ENCODE measurements at places on chromosomes 1 and 21.

- DNase-seq: no peak
Measured at GRCh38 chr1:38778051-38778450, 81.5 kb downstream of the RRAGC start.

DNA sequence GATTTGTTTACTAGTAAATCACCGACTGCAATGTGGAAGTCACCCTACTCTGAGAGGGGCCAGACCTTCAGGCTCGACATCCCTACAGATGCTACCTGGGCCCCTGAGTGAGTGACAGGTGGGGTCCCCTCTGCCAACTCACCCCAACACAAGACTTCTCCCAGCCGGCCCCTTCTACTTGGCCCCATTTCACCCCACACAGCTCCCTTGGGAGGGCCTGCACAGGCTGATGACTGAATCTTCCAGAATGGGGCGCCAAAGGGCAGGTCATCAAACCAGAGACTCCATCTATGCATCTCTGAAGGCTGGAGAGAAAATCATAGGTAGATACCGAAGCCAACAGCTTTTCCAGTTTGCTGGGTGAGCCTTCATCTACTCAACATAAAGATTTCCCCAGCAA is 9.4 kb upstream of the S100A8 start:
- no peak for DNase-seq

GRCh38 chr1:8818325-8818775 is 910 bp upstream of the RERE start:
- peak; percentile 37 for DNase-seq

DNA sequence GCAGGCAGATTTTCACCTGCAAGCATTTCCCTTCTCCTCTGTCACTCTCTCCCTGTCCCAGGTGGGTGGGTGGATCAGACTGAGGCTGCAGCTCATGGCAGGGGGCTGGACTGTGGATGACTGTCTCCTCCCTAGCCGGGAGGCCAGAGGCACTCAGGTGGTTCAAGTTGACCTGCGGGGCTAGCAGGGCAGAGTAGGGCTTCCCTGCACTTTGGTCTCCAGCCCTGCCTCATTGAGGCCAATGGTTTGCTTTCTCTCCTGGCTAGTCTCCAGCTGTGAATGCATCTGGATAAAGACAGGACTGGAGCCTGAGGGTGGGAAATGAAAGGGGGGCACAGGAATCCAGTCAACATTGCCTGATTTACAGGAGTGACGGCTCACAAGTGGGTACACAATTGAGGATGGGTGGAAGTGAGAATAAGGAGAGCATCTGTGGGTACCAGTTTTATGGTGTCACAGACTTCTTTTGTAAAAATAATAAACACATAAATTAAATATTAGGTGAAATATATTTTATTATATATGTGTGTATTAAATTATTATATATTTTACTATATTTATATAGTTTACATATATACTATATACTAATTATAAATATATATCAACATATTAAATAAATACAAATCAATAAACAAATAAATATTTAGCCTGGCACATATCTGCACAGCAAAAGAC is 25.6 kb downstream of the RUNX1 start:
- DNase-seq: no peak

DNA sequence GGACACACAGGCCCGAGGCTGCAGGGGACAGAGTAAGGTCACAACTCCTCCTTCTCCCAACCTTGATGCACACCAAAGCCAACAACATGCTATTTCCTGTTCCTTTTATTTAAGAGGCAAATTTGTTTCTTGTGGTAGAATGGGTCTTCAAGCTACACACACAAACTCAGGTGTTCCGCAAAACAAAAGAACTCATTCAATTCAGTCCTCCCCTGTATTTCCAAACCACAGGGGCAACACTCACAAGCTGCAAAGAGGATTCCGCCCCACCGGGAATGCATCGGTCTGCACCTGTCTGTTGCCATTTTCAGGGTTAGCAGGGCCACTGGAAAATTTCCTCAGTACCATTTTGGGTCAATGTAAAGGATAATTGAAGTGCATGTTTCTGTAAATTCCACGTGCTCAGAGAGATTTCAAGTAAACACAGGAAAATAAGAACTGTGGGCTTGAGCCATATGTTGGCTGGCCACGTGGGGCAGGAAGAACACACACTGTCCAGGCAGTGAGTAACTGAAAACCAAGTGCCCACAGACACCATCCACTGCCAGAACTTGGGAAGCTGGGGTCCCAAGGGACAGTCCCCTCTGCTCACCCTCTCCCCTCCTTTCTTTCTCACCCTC is 145.2 kb upstream of the ERG start:
- no peak for DNase-seq

- DNase-seq: no peak
Measured at GRCh38 chr1:62800281-62800680, 16.3 kb downstream of the ATG4C start.

DNA sequence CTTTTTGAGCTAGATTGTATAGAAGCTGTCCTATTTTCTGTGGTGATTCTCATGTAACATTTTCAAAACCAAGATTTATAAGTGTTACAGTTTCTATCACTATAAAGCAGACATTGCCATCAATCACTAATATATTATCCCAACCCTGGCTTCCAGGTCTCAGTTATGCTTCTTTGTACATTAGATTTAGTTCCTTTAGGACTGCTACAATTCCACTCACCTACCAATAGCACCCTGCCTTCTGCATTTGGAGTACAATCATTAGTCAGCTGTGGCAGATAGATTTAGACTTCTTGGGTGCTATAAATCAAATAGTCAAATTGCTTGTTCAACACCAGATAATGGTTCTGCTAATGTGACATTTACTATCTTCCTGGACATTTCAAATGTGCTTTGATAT is 281.6 kb downstream of the BRINP3 start:
- no peak for DNase-seq

GRCh38 chr1:37085393-37085792 is 51.1 kb upstream of the GRIK3 start:
- DNase-seq: no peak

DNA sequence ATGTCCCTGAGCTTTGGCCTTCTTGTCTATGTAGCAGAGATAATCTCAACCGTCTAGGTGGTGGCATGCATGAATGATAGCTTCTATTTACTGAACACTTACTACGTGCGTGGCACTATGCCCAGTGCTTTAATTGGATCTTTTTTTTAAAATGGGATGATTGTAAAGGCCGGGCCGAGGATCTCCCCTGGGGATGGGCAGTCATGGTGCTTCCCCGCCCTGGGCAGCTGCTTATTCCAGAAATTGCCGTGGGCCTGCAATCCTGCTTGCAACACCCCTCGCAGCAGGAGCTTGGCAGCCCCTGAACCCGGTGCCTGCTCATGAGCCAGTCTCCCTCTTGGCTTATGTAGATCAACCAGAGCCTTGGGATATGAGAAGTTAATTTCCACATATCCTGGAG is 360.7 kb downstream of the CAMTA1 start:
- DNase-seq: no peak

DNA sequence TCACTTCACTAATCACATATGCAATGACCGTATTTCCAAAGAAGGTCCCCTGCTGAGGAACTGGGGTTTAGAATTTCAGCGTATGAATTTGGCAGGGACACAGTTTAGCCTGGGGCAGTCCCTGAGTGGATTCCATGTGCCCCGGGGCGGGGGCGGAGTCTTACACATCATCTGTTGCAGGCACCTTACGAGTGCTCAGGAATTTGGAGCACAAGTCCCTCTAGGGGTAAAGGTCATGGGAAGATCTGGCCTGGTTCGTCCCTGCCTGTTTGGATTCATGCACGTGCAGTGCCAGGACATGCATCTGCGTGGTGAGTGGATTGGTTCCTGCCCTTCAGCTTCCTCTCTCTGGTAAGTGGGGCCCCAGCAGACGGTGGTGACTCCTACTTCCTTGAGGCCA is 208.3 kb upstream of the C1orf174 start:
- no peak for DNase-seq

DNA sequence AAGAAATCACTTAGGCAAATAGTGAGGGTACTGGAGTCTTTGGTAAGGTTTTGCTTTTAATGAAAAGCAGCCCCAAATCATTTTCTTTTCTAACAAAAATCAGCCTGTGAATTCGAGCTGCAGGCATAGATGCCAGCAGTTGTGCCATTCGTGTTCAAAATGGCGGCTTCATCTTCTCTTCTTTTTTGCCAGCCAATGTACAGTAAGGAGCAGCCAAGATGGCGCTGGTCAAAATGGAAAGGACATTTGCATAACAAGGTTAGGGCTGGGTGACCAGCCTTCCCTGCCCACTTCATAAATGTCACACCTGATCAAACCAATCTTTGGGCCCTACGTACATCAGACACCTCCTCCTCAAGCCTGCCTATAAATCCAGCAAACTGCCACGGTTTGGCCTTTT is 100.2 kb upstream of the RGS1 start:
- no peak for DNase-seq

DNA sequence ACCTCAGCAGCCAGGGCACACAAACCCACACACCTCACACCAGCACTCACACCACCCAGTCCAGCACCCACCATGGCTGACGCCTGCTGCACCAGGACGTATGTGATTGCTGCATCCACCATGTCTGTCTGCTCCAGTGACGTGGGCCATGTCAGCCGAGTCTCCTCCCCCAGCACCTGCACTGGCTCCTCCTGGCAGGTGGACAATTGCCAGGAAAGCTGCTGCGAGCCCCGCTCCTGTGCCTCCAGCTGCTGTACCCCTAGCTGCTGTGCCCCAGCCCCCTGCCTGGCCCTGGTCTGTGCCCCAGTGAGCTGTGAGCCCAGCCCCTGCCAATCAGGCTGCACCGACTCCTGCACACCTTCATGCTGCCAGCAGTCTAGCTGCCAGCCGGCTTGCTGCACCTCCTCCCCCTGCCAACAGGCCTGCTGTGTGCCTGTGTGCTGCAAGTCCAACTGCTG is at the start of gene KRTAP10-8:
Gene KRTAP10-8 (plus strand): TSS at position 51 of the 458 bp plus-strand sequence. CDS start 22 bp downstream, at position 73.
- no peak for DNase-seq

GRCh38 chr1:92572520-92572919 is 85.8 kb upstream of the GFI1 start:
- no peak for DNase-seq

- no peak for DNase-seq
Measured at GRCh38 chr1:23914921-23915320, 1.8 kb upstream of the CNR2 start.

- DNase-seq: peak; percentile 79
Measured at GRCh38 chr1:111690306-111690617, 48.9 kb downstream of the INKA2 start.

- DNase-seq: peak; percentile 78
Measured at GRCh38 chr1:2382621-2383361, 8.6 kb downstream of the MORN1 start.

DNA sequence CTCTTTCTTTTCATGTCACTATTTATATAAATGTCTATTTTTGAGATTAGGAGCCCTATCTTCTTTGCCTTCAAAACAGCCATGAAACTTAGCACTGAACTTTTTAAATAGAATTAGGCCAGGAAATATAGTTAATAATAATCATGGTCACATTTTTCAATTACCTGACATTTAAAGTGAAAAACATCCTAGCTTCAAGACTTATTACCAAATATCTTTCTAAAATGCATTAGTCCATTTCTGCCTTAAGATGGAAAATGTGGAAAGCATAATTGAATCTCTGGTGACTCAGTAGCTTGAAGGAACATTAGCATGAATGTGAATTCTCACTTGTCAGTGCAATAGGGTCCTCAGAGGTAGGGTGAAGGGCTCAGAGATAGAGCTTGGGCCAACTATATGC is 18.7 kb upstream of the RGS4 start:
- DNase-seq: no peak
